Cortex of kidney (tissue), 1 donor: ENCODE measurements at places on chromosomes 11 and 22.

DNA sequence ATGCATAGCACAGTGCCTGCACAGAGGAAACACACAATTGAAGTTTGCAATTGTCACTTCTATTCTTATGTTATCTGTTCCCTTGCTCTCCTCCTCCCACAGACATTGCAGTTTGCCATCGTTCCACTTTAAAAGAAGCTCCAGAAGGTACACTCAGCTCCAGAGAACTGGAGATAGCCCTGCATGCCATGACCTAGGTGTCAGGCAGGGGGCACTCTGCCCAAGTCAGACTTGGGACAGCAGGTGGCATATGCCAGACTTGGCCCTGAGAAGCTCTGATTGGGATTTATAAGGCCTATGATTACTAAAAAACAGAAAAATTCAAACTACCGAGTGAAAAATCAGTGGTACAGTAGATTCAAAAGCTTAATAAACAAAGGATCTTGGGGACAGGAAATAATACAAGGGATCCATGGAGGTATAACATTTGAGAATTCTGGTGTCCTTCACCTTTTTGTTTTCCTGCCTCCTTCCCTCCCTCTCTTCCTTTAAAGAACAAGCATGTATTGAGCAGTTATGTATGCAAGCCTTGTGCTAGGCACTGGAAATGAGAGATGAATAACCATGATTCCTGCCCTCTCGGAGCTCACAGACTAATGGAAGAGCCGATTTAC lies 40.0 kb downstream of the TENM4 start:
- no peak for DNase-seq

- DNase-seq = no peak
These were observed 54.2 kb upstream of the KCNQ1OT1 start for GRCh38 chr11:2754008-2754407.

DNA sequence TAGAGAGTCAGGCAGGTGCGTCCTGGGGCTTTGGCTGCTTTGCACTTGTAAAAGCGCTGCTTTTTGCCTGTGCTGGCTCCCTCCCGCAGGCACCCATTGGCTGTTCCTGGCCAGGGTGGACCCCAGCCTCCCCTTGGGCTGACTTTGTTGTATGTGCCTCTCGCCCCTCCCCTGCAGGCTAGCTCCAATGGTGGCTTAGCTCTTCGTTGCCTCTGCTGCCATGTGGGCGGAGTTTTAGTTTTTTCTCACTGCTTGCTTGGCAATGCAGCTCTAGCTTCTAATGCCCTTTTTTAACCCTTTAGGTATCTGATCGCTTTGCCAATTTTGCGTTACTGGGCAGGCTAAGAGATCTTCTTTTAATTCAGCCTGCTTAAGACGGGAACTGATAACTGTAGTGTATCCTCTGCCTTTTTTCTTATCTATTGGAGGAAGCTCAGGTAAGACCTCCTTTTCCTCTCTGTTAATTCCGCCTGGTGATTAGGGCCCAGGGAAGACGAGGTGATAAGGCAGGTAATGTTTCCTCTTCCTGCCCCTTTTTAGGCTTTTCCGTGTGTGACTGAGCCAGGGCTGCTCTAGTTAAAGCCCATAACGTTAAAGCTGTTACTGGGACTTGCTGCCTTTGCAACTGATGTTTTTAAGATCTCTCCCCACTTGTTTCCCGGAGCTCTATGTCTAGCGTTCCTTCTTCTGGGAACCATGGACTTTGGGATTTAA lies 11.7 kb upstream of the GLYATL1 start:
- no peak for DNase-seq

- DNase-seq = no peak
These were observed 2.7 kb upstream of the MYRF start for GRCh38 chr11:61749591-61750217.

- DNase-seq = no peak
These were observed 75.7 kb downstream of the NFAM1 start for GRCh38 chr22:42356533-42356932.

DNA sequence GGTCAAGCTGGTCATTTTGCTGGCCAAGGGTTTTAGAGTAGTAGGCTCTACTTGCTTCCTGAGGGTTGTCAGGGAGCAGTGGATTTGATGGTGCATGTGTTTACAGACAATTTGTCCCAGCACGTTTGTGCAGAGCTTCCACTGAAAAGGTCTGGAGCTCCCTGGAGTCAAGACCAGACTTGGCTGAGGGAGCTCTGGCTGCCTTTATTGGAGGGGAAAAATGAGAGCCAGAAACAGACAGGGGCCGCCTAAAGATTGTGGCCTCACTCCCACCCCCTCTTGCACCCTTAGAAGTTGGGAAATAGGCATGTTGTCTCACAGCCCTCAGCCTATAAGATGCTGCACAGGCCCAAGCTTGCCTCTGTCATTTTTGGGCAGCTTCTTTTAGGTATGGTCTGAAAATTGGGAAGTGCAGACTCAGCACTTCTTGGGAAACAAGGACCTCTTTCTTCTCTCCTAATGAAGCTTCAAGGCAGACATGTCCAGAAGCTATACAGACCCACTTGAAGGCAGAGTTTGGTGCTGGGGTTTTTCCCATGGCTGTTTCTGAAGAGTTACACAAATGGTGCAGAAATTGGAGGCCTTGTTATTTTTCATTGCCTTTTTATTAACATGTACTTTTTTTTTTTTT lies 55.1 kb downstream of the AMOTL1 start:
- DNase-seq = no peak

DNA sequence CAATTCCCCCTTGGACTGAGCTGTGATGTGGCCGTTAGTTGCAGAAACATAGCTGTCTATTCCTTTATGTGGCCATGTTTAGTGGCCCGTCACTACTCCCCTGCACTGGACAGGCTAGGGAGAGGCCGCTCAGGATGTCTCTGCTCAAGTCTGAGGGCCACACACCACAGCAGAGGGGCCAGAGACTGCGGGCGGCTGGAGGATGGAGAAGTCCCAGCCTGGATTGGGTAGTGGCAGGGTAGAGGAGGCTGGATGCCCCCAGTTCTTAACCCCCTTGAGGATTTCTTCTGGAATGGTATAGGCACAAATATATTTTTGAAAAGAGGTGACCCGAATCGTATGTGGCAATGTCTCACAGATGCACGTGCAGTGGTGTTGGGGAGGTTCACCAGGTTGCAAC lies 116.4 kb upstream of the B3GAT1 start:
- DNase-seq = no peak

- DNase-seq = no peak
These were observed 33.3 kb upstream of the ADSL start for GRCh38 chr22:40313007-40313406.

DNA sequence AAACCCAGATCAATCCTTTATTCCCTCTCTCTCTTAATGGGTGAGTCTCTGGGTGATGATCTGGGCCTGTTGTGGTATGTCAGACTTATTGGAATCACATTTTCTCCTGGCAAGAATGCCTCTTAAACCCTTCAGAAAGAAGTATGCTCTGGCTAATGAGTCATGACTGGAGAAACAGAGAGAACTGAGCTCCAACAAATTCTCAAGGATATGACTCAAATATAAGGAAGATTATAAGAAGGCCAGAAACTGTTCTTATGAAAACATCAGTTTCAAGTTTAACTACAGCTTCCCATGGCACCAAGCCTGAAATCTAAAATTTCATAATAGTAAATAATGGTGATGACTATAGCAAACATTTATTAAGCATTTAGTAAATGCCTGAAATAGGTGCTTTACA lies 83.9 kb downstream of the OR5AK2 start:
- no peak for DNase-seq

GRCh38 chr22:46661221-46661851 lies 41.1 kb downstream of the GRAMD4 start:
- no peak for DNase-seq

DNA sequence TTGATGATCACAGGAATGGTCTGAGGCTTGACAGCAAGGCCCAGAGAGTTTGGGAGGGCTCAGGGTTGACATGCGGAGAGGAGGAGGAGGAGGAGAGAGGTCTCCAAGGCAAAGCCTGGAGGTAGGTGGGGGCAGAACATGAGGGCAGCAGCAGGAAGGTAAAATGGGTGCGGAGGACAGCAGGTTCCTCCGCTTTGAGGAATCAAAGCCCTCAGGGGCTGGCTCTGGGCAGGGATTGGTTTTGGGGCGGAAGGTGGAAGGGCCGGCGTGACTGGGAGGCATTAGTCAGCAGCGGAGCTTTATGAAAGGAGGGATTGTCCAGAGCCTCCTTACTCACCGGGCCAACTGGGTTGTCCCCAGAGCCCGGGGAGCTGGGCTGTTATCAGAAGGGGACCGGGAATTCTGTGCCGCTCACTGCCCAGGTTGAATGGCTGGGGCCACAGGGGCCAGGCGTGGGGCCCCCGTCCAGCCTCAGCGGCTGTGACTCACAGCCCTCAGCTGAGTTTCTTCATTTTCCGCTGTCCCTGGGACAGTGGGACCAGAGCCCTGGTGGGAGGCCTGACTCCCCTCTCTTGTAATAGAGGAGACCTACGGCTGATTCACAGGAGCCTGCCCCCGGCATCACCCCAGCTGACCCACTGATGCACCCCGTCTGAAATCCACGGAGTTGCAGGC lies 36.2 kb downstream of the LIF start:
- no peak for DNase-seq

- DNase-seq = no peak
These were observed 28.5 kb upstream of the DDX6 start for GRCh38 chr11:118819334-118820024.

DNA sequence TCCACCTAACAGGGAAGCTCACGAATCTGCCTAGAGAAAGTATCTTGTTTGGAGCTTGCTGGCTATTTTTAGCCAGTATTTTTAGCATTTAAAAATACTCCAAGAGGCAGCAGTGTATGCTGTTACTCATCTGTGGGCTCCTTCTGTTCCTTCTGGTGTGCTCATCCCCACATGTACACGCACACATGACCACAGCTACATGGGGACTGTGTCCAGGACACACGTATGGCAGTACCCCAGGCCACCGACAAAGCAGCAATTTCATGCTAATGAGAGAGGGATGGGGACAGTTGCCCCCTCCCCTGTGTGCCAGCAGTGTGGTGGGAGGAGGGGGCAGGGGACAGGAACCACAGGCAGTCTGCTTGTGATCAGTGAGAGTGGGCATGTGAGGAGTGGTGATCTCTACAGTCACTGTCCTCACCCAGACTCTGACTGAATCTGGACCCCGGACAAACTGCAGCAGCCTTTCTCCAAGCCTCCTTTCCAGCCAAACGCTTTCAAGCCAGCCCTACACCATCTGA lies 16.4 kb downstream of the USP2 start:
- no peak for DNase-seq

DNA sequence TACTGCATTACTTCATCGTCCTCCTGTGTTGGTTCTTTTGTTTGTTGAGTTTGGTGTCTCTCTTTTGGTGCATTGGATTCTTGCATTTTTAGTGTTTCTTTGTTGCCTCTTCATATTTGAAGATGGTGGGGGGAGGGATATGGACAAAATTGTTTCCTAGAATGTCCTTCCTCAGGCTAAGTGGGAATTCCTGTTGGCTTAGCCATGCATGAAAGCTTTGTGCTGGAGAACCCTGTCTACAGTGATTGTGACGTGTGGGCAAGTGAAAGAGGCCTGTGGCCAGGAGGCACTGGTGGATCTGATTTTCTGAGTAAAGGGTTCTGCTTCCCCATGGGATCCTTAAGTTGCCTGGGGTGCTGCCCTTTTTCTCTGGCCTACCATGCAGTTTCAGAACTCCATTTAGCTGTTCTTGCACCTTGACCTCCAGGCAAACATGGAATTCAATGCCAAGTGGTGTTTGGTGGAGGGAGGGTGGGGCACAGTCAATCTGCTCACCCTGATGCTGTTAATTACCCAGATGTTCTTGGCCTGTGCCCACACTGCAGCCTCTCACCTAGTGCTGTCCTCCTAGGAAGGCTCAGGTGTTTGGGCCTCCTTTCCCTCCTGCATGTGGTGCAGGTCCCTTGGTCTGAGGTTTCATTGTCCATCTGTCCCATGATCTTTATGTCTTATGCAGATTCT lies 46.3 kb upstream of the SLC22A12 start:
- DNase-seq = no peak

GRCh38 chr11:110199184-110199981 lies 97.0 kb downstream of the RDX start:
- DNase-seq = no peak

GRCh38 chr22:19959043-19959586 lies 17.5 kb upstream of the TXNRD2 start:
- no peak for DNase-seq

- DNase-seq = no peak
These were observed 44.4 kb downstream of the ADM start for GRCh38 chr11:10349281-10349665.

DNA sequence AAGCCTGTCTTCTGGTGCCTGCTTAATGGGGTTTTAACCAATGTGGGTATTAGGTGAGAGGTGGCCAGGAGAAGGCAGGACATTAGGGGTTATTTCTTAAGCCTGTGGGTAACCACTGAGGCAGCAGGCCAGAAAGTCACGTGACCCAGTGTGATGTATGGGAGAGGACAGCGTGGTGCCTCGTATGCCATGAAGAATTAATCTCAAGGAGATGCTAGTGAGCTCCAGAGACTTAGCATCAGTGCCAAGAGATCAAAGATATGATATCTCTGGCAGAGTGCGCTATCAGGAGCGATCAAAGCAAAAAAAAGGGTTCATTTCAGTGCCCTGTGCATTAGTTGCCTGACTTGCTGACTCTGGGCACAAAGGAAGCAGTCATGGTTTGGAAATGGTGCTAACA lies 275.5 kb downstream of the KIRREL3 start:
- no peak for DNase-seq

GRCh38 chr11:17014321-17014832 lies at the start of gene PLEKHA7:
Gene PLEKHA7, minus strand, starts transcription at chr11:17014414. Its CDS starts 13 bp downstream, at chr11:17014401.
- no peak for DNase-seq

- no peak for DNase-seq
These were observed 26.7 kb downstream of the SLC5A1 start for GRCh38 chr22:32069579-32070372.

GRCh38 chr11:84480131-84480530 lies 1147.0 kb downstream of the DLG2 start:
- no peak for DNase-seq

- DNase-seq = no peak
These were observed 206.2 kb upstream of the LRRC4C start for GRCh38 chr11:41665441-41666360.

DNA sequence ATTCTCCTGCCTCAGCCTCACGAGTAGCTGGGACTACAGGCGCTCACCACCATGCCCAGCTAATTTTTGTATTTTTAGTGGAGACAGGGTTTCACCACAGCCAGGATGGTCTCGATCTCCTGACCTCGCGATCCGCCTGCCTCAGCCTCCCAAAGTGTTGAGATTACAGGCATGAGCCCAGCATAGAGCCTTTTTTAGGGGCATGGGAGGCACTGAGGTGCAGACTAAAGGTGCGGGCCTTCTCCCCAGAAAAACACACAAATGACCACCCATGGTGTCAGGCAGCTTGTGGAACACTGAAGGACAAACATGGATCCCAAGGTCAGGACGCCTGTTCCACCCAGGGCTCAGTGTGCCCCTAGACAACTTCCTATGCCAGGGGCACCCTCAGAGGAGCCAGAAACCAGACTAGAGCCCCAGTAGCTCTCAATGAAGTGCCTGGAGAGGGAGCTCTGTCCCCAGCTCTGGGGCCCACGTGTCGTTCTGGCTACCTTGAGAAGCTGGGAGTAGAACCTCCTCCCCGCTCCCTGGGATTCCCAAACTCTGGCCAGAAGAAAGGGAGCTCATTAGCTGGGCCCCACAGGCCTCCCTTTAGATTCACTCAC lies 21.2 kb upstream of the CD5 start:
- DNase-seq = no peak
